ENCODE measurements at places on chromosomes 2 and 18.

GRCh38 chr2:206935991-206936842 lies 3.1 kb upstream of the CPO start:
- no peak for DNase-seq

DNA sequence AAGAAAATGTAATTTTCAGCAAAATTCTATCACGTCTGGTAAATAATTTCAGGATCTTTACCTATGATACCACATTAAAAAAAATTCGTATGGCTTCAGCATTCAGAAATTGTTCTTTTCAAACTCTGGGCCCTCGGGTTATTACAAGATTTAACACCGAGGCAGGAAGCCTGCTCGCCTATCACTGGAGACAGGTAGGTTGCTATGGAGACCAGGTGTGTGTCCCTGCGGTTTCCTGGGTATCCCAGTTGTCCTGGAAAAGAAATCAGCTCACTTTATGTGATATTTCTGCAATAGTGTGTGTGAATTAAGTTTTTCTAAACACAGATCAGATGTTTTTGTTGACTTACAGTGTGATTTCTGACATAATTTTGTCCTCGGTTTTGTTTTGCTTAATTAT lies 14.2 kb downstream of the HPCAL1 start:
- no peak for DNase-seq

GRCh38 chr2:42050010-42050702 lies 2.3 kb downstream of the PKDCC start:
- DNase-seq = no peak

GRCh38 chr2:219709331-219709761 lies 81.9 kb downstream of the SLC4A3 start:
- no peak for DNase-seq

DNA sequence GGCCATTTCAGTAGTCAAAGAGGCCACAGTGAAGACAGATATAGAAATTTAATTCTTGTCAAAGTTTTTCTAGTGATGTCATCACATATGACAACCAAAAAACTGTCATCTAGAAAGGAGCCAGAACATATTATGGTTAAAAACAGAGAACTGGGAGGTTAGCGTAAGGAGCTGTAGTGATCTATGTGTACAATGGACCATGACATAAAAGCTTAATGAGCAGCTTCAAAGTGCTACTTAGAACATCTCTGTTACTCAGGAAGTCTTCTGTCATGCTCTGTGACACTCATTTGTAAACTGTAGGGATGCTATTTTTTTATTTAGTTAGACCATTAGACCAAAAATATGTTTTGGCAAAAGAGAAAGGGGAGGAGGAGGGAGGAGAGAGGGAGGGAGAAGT lies 57.3 kb downstream of the CMPK2 start:
- no peak for DNase-seq

- DNase-seq = no peak
These were observed 2.2 kb downstream of the MMADHC start for GRCh38 chr2:149585166-149585885.

DNA sequence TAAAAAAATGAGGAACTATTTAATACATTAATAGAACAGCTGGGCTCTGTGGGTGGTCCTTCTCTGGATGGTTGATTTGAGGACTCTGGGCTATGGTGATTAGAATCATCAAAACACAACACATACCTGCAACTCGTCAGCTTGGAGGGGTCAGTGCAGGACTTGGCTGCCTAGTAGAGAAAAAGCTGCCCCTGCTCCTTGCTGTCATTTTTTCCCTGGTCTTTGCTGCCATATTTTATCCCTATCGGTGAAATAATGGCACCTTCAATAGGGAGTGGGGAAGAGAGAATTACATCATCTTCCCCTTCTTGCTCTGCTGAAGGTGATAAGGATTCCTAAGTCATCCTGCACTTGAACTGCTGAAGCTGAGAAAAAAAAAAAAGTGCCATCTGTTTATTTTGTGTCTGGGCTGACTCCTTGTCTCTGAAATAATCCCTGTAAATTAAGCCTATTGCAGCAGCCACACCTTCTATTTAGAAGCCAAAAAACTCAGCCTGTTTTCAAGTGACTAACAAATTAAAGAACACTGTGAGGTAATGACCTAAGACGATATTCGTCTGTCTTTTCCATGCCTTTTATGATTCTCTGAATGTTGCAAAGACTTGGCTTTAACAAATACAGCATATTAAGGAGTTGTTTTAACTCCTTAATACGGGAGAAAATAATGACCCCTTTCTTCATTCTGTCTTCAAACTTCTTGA lies 89.3 kb downstream of the ACVR1 start:
- DNase-seq = no peak

- DNase-seq = no peak
These were observed 43.6 kb downstream of the SETBP1 start for GRCh38 chr18:44724105-44724778.

- DNase-seq = no peak
These were observed 13.7 kb downstream of the NCKAP1 start for GRCh38 chr2:183024339-183025095.

- DNase-seq = no peak
These were observed 246.8 kb upstream of the RASGRP3 start for GRCh38 chr2:33229646-33230045.

GRCh38 chr2:20106746-20107145 lies 55.3 kb upstream of the LAPTM4A start:
- peak; percentile 39 for DNase-seq

DNA sequence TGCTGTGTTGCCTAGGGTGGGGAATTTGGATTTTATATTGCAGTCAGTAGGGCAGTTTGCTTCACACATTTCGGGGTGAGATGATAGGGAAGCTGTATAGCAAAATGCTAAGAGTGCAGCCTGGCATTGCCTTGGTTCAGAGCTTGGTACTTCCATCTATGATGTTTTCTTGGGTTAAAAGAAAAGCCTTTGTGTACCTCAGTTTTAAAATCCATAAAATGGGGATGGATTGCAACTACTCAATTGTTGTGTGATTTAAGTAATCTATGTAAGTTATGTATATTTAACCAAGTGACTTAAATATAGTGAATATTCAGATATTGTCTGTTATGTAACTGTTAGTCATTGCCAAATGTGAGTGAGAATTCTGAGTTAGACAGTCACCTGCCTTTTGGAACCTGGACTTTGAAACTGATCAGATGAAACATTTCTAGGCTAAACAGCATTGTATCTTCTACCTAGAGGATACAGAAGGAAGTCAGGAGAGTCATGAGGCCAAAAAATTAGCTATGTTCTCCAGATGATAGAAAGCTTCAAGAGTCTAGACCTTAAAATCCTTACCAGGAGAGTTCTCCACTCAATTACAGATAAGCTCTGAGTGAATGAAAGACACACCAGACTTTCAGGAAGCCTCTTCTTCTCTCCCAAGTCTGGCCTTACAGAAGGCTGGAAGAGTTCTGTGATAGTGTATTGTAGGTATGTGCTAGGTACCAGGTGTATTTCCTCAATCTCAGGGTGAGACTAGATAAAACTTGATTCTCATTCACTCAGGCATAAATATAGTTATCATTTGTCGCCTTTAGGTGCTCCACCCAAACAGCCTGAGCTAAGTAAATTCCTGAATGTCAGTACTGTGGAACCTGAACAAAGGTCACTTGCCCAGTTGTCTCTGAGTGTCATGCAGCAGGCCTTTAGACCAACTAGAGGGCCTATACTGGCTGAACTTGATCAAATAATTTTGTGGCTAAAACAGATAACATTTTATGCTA lies 7.5 kb downstream of the RIOK3 start:
- no peak for DNase-seq

- no peak for DNase-seq
These were observed 27.4 kb upstream of the CATIP start for GRCh38 chr2:218329027-218329825.

- DNase-seq = no peak
These were observed 132.3 kb upstream of the DLX2 start for GRCh38 chr2:172234716-172235691.

- no peak for DNase-seq
These were observed 109.3 kb upstream of the ZNF516 start for GRCh38 chr18:76604108-76604934.

GRCh38 chr2:74597410-74597809 lies 42.9 kb downstream of the DOK1 start:
- DNase-seq = no peak

GRCh38 chr2:168037778-168038177 lies 209.6 kb downstream of the STK39 start:
- no peak for DNase-seq

GRCh38 chr2:8554296-8554806 lies 127.5 kb upstream of the ID2 start:
- no peak for DNase-seq

GRCh38 chr2:191670076-191670475 lies 7.9 kb upstream of the NABP1 start:
- DNase-seq = no peak

- no peak for DNase-seq
These were observed 22.7 kb upstream of the NCL start for GRCh38 chr2:231486851-231487596.

- no peak for DNase-seq
These were observed 653.7 kb downstream of the METTL4 start for GRCh38 chr18:1917569-1917968.

DNA sequence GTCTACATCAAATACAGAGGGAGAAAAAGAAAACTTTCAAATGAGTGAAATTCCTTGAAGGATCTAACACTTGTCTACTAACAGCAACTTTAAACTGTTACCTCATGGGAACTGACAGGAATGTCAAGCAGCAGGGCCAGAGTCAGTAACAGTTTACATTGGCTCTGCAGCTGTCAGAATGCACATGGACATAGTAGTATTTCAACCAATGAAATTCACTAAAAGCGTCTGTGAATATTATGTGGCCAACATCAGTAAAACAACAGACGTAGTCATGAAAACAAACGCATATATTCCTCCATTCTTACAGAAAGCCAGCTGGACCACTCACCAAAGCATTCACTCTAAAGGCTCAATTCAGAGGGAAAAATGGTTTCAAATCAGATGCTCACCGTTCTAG lies 79.3 kb upstream of the RNU4ATAC start:
- DNase-seq = no peak

DNA sequence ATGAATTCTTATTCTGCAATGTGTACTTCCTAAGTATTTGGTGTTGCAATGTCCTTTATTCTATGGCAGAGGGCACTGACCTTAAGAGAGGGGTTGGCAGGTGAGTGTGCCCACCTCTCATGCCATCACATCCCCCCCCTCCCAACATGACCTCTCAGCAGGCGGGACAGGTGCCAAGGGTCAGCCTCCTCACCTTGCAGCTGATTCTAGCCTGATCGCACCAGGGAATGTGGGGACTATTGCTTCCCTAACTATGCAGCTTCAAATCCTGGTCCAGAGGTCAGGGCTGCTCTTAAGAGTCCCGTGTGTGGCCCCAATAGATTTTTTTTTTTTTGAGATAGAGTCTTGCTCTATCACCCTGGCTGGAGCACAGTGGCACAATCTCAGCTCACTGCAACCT lies 9.5 kb downstream of the HJURP start:
- DNase-seq = no peak

GRCh38 chr2:217749008-217749407 lies 253.8 kb downstream of the TNS1 start:
- DNase-seq = no peak

DNA sequence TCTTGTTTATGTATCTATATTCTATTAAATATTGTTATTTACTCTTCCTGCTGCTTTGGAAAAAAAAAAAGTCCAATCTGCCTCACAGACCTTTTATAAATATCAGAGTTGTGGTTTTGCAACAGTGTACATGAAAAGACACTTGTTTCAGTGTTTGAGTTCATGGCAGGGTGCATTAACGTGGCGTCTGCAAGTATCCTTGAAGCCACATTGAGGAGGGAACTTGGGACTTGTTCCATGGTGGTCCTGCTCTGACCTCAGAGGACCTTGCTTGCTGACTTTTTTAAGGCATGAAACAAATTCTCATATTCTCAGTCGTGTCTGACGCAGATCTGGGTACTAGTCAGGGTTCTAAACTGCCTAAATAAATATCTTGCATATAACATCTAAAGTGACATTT lies 55.1 kb downstream of the CRIM1 start:
- DNase-seq = no peak

DNA sequence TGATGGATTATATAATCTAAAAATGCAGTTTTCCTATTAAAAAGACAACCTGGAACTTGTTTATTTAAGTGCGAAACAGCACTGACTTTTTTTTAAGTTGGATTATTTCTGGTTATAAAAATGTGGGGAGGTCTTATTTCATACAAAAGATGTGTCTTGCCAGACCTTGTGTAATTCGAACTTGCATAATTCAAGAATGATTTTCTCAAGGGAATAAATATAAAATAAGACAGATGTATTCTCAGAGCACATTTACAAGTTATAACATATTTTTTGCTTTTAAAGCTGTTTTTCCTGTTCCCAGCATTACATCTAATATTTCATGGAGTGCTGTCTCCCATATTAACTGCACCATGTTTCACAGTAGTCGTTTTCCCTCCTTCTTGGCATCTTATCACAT lies 263.1 kb downstream of the CDH20 start:
- DNase-seq = no peak

Data from stimulated activated naive CD8-positive, alpha-beta T cell treated with anti-CD3 and anti-CD28 coated beads, Interleukin-15, amount 100 ng/mL, for 72 hours (primary cell).